ENCODE measurements at places on chromosomes 16 and 17. TPM values are rescaled to one million over a fixed set of nuclear protein-coding genes. Genes with fewer than 3 reads are reported as not detected.

CTU2 gene
- polyA plus RNA-seq: 11.0 TPM

PRSS33 gene
- polyA plus RNA-seq: 0.13 TPM

GRCh38 chr16:71367241-71367976, 8.9 kb downstream of the CALB2 start:
- DNase-seq: no peak

GRCh38 chr17:11170881-11171280, 70.1 kb upstream of the SHISA6 start:
- no peak for DNase-seq

GRCh38 chr16:72930396-72930795, 117.5 kb downstream of the ZFHX3 start:
- no peak for DNase-seq

GRCh38 chr16:85664580-85665372, 24.0 kb downstream of the GINS2 start:
- DNase-seq: no peak
